NAMALWA (cell line): ENCODE measurements at places on chromosomes 16 and 17.
A peak's percentile ranks its signal among the peaks of the same experiment; 100 is the strongest.

GRCh38 chr17:74259667-74260524 is 14.1 kb upstream of the DNAI2 start:
- no peak for DNase-seq

DNA sequence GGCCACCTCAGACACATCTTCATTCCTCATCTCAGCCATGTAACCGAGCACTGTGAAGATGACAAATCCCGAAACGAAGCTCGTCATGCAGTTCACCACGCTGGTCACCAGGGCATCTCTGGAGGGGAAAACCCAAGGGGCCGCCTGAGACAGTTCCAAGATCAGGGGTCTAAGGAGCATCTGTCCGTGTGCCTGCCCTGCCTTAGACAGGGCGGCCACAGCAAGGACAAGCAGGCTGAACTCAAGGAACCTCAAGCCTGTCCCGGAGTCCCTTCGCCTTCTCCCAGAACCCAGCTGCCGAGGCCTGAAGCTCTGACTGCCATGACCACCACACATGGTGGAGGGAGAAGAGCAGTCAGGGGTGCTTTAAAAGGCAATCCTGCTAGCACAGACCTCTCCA is 22.7 kb downstream of the SLC6A4 start:
- DNase-seq, result no peak

- peak; percentile 73 for DNase-seq
Measured at GRCh38 chr17:72556944-72557826, 436.4 kb downstream of the SOX9 start.

GRCh38 chr16:53753431-53753830 is 49.5 kb downstream of the FTO start:
- no peak for DNase-seq

GRCh38 chr16:13397126-13397525 is 495.7 kb downstream of the SHISA9 start:
- no peak for DNase-seq

DNA sequence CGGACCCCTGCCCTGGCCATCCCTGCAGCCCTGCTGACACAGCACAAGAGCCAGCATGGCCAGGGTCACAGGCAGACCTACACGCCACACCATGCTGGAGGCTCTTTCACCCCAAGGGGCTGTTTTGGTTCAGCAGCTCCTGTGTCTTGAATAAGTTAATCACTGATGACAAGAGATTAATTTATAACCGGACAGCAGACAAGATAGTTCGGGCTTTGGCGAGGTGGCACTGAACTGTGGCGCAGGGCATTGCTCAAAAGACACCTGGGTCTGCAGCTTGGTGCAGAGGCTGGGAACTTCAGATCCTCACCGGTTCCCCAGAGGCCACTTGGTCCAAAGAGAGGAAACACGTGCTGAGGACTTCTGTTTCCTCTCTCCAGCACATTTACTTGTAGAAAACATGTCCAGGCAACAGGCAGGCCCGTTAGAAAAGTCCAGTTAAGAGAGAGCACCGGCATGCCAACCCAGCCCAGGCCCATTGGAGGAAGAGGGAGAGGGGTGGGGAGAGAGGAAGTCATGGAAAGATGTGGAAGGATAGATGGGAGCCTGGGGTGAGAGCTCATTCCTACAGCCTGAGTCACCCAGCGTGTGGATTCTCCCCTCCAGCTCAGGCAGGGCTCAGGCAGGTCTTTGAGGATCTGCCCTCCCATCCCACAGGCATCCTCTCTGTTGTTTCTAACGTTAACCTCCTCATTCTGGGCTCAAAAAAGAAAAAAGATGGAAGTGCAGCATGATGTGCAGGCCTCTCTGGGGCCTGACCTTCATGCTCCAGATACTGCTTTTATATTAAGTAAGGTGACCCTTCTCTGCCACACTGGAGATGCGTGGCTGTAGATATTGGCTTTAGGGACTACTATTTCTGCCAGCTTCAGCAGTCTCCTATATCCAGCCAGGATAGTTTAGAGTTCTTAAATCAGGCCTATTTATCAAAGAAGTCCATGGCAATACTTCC is 80.0 kb upstream of the HNF1B start:
- DNase-seq, result peak; percentile 69

DNA sequence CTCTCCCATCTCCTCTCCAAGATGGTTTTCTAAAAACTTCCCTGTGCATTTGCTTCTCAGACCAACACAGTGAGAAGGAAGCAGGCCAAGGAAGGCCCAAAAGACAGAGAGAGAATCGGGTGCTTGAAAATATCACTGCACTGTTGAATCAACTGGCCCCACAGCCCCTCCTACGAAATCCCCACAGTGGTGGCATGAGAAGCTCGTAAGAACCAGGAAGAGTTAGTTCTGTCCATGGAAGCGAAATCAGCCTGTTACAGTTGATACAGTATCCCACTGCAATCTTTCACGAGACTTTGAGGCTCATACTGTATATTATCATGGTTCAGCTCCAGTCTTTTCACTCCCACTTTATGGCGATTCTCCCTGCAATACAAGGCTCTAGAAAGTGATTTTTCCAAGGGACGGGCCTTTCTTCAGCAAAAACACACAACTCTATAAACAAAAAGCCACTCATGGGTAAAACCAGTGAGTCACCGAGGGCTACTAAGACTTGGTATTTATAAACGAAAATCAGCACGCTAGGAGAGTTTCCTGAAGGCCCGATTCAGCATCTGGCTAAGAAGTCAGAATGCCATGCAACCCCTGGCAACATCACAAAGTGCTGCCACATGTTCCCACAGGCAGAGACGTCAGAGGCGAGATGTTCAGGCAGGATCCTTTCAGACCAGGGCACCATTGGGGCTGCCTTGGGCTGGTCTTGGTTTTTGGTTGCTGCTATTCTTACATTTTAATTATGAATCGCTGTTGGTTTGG is 185.7 kb downstream of the IRX5 start:
- DNase-seq, result no peak

GRCh38 chr17:49191409-49191916 is 18.9 kb downstream of the GNGT2 start:
- no peak for DNase-seq

DNA sequence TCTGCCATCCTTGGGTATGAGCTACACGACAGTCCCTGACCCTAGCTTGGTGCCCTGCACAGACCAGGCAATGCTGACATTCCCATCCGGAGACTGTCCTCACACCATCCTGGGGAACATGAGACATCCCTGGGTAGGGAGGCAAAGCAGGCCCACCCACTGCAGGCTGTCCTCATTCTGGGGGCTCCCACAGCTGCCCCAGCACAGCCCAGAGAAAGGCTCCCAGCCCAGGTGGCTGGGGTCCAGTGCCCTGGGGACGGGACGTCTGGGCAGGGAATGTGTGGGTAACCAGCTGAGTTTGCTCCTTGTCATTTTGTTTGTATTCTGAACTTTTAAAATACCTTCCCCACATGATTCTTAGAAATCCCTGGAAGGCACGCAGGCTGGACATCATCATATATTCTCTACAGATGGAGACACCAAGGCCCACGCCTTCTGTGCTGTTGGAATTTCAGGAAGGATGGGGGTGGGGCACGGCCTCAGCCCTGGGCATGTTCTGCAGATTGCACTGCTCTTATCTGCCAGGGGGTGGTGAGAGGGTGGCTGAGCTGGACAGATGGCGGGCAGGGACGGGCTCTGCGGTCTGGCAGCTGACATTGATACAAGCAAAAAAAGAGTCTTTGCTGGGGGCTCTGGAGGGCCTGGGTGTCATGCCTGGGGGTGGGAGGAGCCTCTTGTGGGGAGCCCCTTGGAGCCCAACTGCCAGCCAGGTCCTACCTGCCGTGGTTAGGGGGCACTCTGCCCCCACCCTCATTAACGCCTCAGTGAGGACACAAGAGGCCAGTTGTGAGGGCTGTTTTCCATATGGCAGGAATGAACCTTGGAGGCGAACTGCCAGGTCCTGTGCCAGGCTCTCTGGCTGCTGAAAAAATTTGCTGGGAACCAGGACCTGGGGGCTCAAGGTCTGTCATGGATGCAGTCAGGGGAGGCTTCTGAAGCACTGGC is 28.4 kb downstream of the LRRC75A start:
- no peak for DNase-seq

GRCh38 chr16:80971819-80972218 is 34.9 kb downstream of the CMC2 start:
- DNase-seq, result peak; percentile 6

- DNase-seq, result no peak
Measured at GRCh38 chr17:42104264-42104663, 6.0 kb upstream of the ZNF385C start.

GRCh38 chr16:85659805-85660511 is 28.8 kb downstream of the GINS2 start:
- peak; percentile 80 for DNase-seq

DNA sequence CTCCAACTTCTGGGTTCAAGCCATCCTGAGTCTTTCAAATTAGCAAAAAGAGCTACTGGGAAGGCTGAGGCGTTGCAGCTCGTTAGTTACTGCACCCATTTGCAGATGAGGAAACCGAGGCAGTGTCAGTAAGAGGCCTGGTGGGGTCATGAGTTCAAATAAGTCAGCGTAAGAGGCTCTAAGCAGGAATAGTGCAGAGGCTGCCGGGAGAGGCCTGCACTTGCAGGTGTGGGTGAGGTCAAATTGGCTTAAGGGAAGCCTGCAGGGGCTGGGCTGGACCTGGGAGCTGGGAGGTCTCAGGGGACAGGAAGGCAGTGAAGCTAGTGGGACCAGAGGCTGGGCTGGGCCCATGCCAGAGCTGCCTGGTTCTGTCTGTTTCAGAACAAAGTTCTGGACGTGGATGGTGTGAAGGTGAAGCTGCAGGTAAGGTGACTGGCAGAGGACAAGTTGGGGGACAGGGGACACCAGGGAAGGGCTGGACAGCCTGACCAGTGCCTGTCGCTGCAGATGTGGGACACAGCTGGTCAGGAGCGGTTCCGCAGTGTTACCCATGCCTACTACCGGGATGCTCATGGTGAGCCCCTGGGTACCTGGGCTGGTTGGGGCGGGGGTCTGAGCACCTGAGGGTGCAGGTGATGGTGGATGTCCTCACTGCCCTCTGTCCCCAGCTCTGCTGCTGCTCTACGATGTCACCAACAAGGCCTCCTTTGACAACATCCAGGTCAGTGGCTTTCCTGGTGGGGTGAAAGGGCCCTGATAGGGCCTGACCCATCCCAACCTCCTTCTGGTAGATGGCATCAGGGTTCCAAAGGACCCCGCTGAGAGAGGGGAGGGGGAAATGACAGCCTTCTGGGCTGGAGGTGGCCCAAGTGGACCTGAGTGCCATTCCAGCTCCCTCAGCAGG is 3.0 kb downstream of the RAB26 start:
- peak; percentile 41 for DNase-seq

DNA sequence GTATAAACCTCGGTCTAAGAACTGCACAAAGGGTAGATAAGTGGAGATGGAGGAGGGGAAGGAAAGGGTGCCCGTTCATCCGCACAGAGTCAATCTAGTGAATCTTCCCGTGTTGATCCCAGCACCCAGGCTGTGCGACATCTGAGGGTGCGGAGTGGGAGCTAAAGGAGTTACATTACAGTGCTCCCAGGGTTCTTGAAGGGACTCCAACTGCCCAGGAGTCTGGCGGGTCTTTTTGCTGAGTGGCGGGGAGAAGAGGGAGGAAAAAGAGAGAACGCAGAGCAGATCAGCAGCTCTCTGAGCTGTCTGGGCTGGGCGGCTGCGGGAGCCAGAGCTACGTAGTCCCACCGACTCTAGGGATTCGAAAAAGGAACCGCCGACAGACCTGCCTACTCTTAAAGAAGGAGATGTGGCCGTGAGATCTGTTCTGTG is 1.6 kb upstream of the CA10 start:
- DNase-seq, result no peak

GRCh38 chr17:54348234-54348633 is 525.5 kb downstream of the KIF2B start:
- no peak for DNase-seq

- DNase-seq, result no peak
Measured at GRCh38 chr16:23539984-23540816, 16.9 kb downstream of the EARS2 start.

DNA sequence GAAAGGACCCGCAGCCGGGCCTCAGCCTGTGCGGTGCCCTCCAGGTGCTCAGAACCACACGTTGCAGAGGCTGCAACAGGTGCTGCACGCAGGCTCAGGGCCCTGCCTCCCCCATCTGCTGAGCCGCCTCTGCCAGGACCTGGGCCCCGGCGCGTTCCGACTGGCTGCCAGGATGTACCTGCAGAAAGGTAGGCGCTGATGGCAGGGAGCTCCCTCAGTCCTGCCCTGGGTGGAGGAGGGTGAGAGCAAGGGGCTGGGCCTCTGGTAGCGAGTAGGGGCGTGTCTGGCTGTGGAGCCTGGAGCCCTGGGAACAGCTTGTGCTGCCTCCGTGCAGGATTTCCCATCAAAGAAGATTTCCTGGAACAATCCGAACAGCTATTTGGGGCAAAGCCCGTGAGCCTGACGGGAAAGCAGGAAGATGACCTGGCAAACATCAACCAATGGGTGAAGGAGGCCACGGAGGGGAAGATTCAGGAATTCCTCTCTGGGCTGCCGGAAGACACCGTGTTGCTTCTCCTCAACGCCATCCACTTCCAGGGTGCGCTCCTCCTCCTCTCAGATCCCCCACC is 4.4 kb downstream of the SERPINF2 start:
- DNase-seq, result no peak

DNA sequence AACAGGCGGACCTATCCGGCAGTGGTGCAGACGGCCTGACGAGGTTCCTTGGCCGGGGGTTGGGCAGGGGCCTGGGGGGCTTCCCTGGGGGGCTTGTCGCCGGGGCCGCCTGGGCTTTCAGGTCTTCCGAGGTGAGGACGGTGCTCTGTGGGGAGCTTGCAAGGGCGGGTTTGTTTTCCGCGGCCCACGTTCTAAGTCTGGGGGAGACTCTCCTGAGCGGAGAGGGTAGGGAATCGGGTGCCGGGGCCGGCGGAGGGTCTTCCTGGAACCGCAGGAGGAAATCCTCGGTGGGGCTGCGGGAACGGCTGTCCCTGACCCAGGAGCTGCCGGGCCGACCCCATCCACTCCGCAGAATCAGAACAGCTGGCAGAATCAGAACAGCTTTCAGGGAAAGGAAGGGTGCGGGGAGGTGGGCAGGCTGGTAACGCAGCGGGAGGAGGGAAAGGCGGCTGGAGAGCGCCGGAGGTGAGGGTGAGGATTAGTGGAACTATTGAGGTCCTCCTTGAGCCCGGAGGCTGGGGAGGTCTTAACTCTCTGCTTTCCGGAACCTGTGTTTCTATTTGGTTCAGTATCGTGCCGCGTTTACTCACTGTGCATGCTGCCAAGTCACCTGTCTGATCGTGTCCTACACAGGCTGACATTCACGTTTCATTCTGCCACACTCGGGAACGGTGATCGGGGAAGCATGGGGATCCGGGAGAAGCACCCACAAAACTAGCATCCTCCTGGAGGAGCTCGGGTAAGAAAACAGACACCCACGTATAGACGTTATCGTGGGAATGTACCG is 28.9 kb downstream of the CPSF4L start:
- peak; percentile 43 for DNase-seq

- DNase-seq, result no peak
Measured at GRCh38 chr17:51540151-51540550, 279.8 kb downstream of the UTP18 start.

- no peak for DNase-seq
Measured at GRCh38 chr17:47291242-47291873, 32.4 kb upstream of the EFCAB13 start.
